ENCODE measurements at places on chromosomes 4 and X. TPM values are rescaled to one million over a fixed set of nuclear protein-coding genes. Genes with fewer than 3 reads are reported as not detected.

Gene IL21
- not detected for total RNA-seq

Gene PRR32
- 9.7 TPM for total RNA-seq

Gene SSX4B
- not detected for total RNA-seq

Gene GPM6B
- 15.9 TPM for total RNA-seq

Gene TEX13D
- not detected for total RNA-seq

Gene CXCL1
- 5.9 TPM for total RNA-seq

Gene SMIM43
- 0.23 TPM for total RNA-seq

Gene PPA2
- total RNA-seq, result 143 TPM

Gene PDZD4
- total RNA-seq, result 10.6 TPM

Gene CT45A3
- total RNA-seq, result 0.18 TPM

Gene NPFFR2
- total RNA-seq, result 0.76 TPM

Gene CT47B1
- not detected for total RNA-seq

Gene CPZ
- 21.4 TPM for total RNA-seq

Gene PNMA5
- not detected for total RNA-seq

Gene TBC1D9
- 67.0 TPM for total RNA-seq

Gene GATA1
- 0.58 TPM for total RNA-seq

Gene VCX3A
- not detected for total RNA-seq

Gene TMEM156
- 4.0 TPM for total RNA-seq

Gene HOPX
- total RNA-seq, result 25.7 TPM

Gene SCD5
- total RNA-seq, result 27.0 TPM

Gene GLUD2
- total RNA-seq, result 2.3 TPM

Gene RGN
- 30.4 TPM for total RNA-seq

Gene RTL3
- total RNA-seq, result 0.12 TPM

Data from metanephros (tissue), 2 donors.